ENCODE measurements at places on chromosomes 5 and 9.

- no peak for DNase-seq
Observed at GRCh38 chr9:123437201-123437600, 81.2 kb downstream of the CRB2 start.

DNA sequence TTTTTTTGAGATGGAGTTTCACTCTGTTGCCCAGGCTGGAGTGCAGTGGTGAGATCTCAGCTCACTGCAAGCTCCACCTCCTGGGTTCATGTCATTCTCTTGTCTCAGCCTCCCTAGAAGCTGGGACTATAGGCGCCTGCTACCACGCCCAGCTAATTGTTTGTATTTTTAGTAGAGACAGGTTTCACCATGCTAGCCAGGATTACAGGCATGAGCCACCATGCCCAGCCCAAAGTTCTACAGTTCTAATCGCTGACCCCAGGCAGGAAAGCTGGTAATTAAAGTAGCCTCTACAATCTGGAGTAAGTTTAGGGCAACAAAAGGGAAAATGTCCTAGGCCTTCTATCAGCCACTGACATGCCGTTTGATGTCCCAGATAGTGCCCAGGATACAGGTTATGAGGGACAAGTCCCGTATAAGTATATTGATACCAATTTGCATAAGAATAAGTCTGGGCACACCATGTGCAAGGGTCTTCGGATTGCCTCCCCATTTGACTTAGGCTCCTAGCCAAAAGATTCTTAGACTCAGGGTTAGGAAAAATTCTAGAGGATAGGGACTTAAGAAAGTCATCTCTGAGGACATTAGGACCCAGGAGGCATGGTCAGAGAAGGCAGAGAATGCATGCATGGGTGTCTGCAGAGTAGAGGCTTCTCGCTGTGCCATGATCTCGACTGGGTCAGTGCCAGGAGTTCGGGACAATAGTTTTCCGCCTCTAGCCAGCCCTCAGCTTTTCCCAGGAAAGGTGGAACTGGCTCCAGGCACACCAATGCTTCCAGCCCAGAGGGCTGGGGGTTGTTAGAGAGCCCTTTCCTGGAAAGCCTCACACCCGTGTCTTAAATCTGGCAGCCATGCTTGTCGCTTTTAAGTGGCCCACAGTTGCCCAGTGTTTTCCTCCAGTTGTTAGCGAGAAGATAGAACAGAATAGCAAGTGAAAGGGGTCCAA, 1111.1 kb downstream of the TAF11L14 start:
- DNase-seq = no peak

DNA sequence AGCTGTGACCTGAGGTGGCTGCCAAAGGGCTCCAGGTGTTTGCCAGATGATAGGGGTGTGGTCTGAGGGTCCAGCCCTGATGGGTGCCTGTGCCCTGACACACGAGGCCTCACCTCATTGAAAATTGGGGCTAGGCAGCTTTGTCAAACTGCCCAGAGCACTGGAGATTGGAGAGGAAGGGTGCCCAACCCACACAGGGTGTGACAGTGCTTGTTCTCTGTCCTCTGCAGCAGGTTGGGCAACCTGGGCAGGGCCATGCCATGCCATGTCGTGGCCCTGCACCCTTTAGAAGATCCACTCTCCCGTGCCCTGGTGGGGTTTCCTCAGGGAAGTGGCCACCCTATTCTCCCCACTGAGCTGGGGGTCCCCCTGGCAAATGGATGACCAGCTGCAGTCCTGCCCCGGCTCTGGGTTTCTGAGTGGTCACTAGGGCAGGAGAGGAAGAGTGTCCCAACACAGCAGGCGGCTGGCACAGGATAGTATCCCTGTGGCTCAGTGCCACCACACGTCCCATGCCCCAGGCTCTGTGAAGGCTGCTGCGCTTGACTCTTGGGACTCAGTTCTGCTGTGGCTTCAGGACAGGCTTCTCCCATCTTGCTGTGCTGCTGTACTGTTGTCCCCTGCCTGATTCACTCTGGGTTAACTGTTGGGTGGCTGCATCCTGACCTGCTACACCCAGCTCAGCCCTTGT, 100.8 kb upstream of the PITX1 start:
- DNase-seq = no peak

DNA sequence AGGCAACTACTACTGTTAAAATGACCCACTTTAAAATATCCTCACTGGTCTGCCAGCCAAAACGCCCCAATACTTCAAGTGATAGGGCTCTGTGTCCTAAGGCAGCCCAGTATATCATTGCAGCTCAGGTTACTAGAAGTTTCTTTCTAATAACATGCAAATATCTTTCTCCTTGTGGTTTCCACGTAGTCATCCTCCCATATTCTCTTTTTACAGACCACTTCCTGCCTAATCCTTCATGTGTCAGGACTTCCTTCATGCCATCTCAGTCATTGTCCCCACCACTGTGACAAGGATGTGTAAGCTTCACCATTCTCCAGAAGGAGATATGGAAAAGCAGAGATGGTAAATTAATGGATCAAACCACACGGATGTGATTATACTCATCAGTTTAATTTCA, 813.7 kb downstream of the MAT2B start:
- DNase-seq = no peak

GRCh38 chr5:124628721-124629596, 117.5 kb downstream of the ZNF608 start:
- no peak for DNase-seq

GRCh38 chr9:78032730-78033457, 1.3 kb upstream of the GNAQ start:
- DNase-seq = no peak

GRCh38 chr9:73539881-73540390, 388.3 kb downstream of the ANXA1 start:
- no peak for DNase-seq

GRCh38 chr5:80255431-80255810, 427 bp downstream of the SERINC5 start:
- DNase-seq = no peak

DNA sequence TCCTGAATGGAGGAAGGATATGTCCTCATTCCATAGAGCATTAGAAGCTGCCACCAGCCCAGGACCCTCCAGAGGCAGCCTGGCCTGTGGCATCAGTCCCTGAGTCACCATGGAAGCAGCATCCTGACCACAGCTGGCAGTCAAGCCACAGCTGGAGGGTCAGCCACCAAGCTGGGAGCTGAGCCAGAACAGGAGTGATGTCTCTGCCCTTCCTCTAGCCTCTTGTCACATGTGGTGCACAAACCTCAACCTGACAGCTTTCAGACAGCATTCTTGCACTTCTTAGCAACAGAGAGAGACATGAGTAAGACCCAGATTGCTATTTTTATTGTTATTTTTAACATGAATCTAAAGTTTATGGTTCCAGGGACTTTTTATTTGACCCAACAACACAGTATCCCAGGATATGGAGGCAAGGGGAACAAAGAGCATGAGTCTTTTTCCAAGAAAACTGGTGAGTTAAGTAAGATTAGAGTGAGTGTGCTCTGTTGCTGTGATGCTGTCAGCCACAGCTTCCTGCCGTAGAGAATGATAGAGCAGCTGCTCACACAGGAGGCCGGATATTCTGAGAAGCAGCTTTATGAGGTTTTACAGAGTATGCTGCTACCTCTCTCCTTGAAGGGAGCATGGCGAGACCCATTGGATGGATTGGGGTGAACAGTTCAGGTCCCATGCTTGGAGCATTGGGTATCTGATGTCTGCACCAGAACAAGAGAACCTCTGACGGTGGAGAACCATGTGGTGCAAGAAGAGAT, 13.0 kb upstream of the CYFIP2 start:
- peak; percentile 29 for DNase-seq

DNA sequence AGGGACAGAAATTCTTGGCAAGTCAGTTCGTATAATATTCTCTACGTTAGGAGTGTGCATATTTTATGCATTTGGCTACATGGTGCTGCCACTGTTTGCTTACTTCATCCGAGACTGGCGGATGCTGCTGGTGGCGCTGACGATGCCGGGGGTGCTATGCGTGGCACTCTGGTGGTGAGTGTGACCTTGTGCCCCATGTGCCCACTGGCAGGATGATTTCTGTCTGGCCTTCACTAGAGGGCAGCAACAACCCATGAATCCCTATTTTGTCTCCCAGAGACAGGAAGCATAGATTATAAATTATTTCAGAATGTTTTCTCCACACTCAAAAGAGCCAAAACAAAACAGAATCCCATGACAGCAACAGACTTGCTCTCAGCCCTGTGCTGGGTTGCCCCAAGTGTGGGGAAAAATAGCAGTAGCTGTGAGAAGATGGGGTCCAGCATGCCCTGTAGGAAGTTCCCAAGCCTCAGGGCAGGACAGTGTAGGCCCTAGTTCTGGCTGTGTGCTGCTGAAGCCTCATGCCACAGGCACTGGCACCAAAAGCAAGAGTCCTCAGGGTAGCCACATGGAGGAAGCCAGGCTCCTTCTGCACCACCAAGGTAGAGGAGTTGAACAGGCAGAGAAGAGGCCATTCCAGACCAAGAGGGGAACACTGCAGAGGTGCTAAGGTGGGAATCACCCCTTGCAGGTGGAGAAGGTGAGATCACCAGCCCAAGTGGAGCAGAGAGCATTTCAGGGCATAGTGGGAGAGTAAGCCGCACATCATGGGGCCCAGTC, 16.0 kb downstream of the SLC22A5 start:
- peak; percentile 29 for DNase-seq

DNA sequence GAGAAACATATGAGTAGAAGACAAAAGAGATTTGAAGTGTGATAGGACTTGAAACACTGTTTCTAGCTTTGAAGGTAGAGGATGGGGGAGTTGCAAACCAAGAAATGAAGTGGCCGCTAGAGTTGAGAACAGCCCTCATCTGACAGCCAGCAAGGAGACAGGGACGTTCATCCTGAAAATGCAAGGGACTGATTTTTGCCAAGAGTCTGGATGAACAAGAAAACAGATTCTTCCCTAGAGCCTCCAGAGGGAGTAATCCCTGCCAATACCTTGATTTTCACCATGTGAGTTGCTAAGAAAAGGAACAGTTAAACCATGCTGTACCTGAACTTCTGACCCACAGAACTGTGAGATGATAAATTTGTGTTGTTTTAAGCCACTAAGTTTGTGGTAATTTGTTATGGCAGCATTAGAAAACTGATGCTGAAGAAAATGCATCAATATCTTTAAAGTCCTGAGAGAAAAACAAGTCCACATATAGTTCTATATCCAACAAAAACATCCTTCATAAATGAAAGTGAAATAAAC, 154.0 kb upstream of the ADAMTSL1 start:
- DNase-seq = no peak

DNA sequence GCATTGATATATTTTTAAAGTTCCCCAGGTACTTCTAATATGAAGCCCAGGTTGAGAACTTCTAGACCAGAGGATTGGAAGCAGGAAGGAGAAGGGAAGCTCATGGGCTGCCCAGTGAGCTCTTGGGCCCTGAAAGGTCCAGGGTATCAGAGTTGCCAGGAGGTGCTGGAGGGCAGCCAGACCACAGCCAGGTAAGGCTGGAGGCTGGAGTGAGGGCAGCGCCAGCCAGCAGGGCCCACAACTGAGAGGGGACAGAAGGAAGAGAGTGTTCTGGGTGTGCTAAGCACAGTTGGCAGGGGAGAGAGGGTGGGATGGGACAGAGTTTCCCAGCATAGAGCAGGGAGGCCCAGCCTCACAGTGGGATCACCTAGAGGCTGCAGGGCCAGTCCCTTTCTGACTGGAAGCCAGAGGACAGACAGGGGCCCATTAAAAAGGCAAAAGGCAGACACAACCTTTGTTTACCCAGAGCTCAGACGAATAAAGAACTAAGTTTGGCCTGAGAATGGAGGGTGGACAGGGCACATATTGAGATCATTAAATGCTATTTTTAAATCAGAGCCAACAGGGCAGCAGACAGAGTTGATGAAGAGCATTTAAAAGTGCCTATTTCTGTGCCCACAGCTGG, 94.9 kb downstream of the PDE8B start:
- no peak for DNase-seq

DNA sequence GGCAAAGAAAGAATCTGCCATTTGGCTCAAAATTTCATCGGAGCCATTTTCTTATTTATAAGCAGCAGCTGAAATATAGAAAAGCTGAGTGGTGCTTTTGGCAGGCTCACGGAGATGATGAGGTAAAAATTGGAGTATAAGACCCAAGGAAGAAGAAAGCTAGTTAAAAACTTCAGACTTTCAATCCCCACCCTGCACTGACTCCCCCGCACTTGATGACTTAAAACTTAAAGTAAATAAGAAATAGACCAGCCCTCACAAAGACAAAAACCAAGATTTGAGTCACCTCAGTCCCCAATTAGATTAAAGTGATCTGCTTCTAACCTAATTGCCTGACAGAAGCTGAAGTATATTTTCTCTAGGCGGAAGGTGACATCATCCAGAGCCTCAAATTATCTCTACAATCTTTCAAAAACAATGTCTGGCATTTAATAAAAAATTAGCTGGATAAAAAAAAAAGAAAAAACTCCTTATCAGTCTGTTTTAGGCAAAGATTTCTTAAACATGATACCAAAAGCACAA, 124.0 kb upstream of the PJA2 start:
- no peak for DNase-seq

All from stimulated activated CD8-positive, alpha-beta memory T cell treated with anti-CD3 and anti-CD28 coated beads, Interleukin-2, amount 100 ng/mL, for 1 hour (primary cell).